WTC11 (cell line): ENCODE measurements at places on chromosomes 12 and 14.

GRCh38 chr12:26271889-26272492 lies 76.6 kb downstream of the SSPN start:
- no peak for DNase-seq
- no peaks in the 10 kb centered on the region for H3K36me3 ChIP-seq
- no peak overlapping the region for H3K27ac ChIP-seq
- peaks cover 18% of the 10 kb centered on the region for H3K27me3 ChIP-seq
- peaks cover 16% of the 10 kb centered on the region for H3K4me1 ChIP-seq
- no peak overlapping the region for H3K4me3 ChIP-seq

DNA sequence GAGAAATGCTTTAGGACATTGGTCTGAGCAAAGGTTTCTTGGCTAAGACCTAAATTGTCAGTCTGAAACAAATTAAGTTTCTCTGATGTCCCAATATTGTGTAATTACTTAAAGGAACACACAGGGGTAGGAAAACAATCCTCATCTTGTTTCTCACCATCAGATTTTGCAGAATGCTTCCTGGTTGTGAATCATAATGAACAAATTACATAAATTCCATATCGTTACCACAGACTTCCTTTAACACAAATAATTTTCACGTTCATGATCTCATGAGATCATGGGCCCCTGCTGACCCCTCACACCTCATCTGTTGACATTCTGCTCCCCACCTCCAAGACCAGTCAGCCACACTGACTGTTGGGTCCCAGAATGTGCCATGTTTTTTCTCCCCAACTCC lies 194.1 kb downstream of the MON2 start:
- peaks cover 11% of the 10 kb centered on the region; the same call in 1 of the 2 replicates for H3K36me3 ChIP-seq
- DNase-seq: no peak
- H3K27ac ChIP-seq: peak overlapping the region; percentile 97

GRCh38 chr14:74697543-74697942 lies 15.3 kb downstream of the AREL1 start:
- no peaks in the 10 kb centered on the region for H3K27me3 ChIP-seq
- no peaks in the 10 kb centered on the region for H3K4me1 ChIP-seq
- no peak overlapping the region for H3K4me3 ChIP-seq
- DNase-seq: no peak

DNA sequence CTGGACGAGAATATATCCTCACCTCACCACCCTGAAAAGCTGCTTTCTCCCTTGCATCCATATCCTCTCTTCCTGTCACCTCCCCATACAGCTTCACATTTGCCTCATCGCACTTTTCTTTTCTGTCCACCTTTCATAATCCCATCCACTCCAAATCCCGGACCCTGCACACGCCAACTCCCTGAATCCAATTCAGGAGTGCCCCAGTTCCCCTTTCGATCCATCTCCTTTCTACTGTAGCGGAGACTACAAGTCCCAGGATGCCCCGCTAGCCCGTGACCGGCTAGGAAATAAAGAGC lies 2.5 kb downstream of the TMEM253 start:
- H3K4me3 ChIP-seq: peak overlapping the region; percentile 93
- H3K36me3 ChIP-seq: no peaks in the 10 kb centered on the region
- H3K4me1 ChIP-seq: peaks cover 70% of the 10 kb centered on the region
- DNase-seq: no peak
- no peaks in the 10 kb centered on the region for H3K27me3 ChIP-seq

- H3K27ac ChIP-seq: no peak overlapping the region
- no peaks in the 10 kb centered on the region for H3K4me1 ChIP-seq
- no peak for DNase-seq
- H3K27me3 ChIP-seq: no peaks in the 10 kb centered on the region
- H3K4me3 ChIP-seq: no peak overlapping the region
Measured at GRCh38 chr12:84550518-84550917, 362.1 kb downstream of the SLC6A15 start.

- no peak for DNase-seq
- H3K4me3 ChIP-seq: no peak overlapping the region
- no peak overlapping the region for H3K27ac ChIP-seq
- peaks cover 60% of the 10 kb centered on the region for H3K36me3 ChIP-seq
- H3K27me3 ChIP-seq: peaks cover 65% of the 10 kb centered on the region
Measured at GRCh38 chr12:130049666-130050065, 112.6 kb upstream of the FZD10 start.
